EL (cell line): ENCODE measurements at places on chromosomes 6 and 20.

- no peak for DNase-seq
These were observed 40.3 kb downstream of the GPX5 start for GRCh38 chr6:28565823-28566526.

- no peak for DNase-seq
These were observed 165.1 kb upstream of the PCSK2 start for GRCh38 chr20:17061715-17062114.

DNA sequence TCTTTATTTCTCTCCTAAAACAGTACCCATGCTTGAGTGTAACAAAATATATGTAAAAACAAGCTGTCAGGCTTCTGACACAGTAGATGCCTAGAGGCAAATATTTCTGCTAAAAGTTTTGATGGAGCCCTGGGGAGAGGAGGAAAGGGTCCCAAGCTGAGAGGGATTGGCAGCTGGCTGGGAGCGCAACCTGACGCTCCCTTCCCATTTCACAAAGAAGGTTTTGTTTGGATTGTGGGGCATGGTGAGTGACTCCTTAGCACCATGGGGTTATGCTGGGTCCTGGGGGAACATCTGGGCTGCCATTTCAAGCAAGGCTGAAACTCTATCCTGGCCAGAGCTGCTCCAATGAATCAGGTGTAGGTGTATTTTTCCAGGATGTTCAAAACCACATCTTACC lies 720.5 kb downstream of the MAFB start:
- no peak for DNase-seq

- peak; percentile 68 for DNase-seq
These were observed 47.0 kb downstream of the WDR27 start for GRCh38 chr6:169654598-169655391.

DNA sequence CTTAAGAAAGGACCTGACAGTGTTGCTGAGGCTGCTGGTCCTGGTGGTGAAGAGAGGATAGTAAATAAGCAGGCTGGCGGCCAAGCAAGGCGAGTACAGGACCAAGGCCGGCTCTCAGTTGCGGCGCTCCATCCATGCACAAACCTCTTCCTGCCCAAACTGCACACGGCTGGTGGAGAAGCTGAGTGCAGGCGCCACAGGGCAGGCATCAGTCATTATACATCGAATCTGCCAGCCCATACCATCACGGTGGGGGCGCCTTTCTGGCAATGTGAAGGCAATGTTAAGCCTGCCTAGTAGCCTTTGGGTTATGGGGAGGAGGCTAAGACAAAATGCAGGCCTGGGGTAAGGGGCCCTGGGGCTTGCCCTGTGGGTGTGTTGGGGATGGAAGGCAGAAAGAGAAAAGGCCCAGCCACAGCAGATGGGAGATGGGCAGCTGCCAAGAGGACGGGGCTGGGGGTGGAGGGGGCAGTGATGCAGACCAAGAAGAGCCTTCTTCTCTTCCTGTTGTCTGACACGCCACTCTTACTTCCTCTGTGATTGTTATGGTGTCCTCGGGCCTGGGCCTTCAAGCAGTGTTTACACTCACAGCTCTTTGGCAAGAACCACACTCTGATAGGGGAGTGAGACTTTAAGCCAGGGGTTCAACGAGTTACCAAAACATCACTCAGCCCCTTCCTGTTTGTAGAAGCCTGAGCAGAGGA lies 20.3 kb upstream of the KCNK16 start:
- no peak for DNase-seq

DNA sequence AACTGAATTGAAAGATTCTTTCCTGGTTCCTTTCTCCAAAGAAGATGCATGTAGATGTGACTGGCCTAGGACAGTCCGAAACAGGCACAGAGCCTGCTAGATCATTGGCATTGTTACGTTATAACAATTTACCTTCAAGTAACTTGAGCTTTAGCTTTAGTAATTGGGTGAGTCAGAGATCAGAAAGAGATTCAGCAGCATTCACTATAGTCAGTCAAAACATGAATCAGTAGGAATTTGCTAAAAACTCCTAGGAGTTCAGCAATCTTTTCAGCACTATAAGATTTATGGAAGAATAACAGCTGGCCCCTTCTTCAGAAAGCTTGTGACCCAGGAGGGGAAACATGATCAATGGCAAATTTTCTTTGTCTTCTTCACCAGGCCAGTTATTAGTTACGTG lies 281.7 kb upstream of the PRDM1 start:
- DNase-seq: peak; percentile 76

DNA sequence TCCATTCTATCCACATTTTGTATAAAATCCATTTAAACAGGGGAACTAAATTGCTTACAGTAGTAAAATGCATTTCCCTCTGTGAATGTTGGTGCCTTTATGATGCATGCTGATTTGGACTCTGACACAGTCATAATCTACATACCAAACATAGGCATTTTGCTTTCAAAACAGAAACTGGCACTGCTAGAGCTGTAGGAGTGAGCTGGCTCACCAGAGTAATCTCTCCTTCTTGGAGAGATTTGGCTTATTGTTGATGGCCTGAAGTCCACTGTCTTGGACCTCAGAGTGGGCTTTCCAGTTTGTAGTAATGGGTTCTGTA lies 363.2 kb upstream of the FLRT3 start:
- peak; percentile 15 for DNase-seq

GRCh38 chr20:11918391-11918845 lies 725 bp downstream of the BTBD3 start:
- DNase-seq: no peak

- DNase-seq: no peak
These were observed 19.8 kb downstream of the MTFR2 start for GRCh38 chr6:136230219-136230853.
